ENCODE measurements at places on chromosomes 5 and 9.

- DNase-seq: no peak
Measured at GRCh38 chr9:108963459-108964143, 29.4 kb downstream of the ABITRAM start.

GRCh38 chr5:128366147-128366546 is 171.9 kb downstream of the FBN2 start:
- DNase-seq: no peak

- peak; percentile 68 for DNase-seq
Measured at GRCh38 chr9:131755541-131756198, 15.8 kb upstream of the RAPGEF1 start.

DNA sequence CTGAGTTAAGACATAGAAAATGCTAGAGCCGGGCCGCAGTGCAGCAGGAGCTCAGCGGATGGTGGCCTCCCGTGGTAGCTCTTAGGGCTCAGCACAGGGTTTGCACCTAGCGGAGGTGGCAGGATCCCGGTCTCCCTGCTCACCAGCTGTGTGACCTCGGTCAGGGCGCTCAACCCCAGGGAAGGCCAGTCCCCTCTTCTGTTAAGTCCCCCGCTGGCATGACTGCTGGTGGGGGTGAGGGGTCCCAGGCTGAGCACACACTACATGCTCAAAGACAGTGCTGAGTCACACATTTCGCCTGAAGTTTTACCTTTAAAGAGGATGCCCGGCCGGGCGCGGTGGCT is 39.0 kb downstream of the HRH2 start:
- DNase-seq: no peak

GRCh38 chr5:103862398-103862797 is 299.8 kb upstream of the NUDT12 start:
- DNase-seq: no peak

DNA sequence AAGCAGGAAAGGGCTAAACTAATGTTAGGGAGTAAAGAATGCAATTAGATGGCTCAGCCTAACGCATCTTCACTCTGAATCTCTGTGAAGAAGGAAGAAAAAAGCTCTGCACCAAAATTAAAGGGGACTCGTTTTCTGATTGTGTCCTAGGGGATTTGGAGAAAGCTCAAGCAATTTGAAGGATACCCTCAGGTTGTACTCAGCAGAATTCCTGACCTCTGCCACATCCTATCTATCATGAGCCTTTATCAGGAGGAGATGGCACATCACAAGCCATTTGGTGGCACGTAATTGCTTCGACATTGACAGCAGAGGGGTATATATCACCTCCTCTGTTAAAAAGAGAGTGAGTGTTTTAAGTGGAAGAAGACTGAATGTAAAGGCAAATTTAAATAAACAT is 32.2 kb upstream of the EBF1 start:
- DNase-seq: no peak

- DNase-seq: no peak
Measured at GRCh38 chr5:95918421-95919006, 43.1 kb downstream of the ELL2 start.

DNA sequence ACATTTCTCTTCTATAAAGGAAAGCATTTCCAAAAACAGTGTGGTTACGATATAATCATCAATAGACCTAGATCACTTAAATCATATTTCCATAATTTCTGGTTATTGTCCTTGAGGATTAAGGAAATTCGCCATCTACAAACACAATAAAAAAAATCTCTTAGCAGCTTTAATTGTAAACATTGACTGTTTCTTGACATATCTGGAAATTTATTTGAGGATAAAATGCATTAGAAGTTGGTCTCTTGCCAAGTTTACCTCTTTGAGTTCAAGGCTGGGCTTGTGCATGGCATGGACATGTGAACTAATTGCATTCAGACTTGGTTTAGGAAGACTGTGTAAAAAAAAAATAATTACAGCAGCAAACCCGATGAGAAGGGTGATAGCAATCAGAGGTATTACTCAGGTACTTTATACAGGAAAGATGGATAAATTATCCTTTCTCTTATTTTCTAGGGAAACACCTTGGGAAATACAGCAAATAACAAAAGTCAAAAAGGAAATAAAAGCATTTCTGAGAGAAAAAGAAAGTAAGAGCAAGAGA is 237.9 kb downstream of the SLF1 start:
- no peak for DNase-seq

- DNase-seq: no peak
Measured at GRCh38 chr9:107119735-107120134, 163.3 kb upstream of the RAD23B start.

DNA sequence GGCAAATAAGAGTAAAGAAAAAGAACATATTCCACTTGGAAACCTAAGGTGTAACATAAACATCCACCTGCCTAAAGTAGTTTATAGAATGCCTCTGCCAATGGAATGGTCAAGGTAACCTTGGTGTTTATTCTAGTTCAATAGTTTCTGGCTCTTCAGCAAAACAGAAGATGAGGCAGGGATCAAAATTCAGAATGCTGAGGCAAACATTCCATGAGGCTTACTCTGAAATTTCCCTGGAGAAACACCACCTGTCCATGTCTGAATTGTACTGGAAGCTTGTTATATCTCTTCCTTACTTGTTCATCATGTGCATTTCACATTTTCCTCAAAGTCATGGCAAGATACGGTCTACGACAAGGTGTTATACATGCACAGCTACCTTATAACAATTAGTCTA is 1862.4 kb upstream of the ACO1 start:
- no peak for DNase-seq

DNA sequence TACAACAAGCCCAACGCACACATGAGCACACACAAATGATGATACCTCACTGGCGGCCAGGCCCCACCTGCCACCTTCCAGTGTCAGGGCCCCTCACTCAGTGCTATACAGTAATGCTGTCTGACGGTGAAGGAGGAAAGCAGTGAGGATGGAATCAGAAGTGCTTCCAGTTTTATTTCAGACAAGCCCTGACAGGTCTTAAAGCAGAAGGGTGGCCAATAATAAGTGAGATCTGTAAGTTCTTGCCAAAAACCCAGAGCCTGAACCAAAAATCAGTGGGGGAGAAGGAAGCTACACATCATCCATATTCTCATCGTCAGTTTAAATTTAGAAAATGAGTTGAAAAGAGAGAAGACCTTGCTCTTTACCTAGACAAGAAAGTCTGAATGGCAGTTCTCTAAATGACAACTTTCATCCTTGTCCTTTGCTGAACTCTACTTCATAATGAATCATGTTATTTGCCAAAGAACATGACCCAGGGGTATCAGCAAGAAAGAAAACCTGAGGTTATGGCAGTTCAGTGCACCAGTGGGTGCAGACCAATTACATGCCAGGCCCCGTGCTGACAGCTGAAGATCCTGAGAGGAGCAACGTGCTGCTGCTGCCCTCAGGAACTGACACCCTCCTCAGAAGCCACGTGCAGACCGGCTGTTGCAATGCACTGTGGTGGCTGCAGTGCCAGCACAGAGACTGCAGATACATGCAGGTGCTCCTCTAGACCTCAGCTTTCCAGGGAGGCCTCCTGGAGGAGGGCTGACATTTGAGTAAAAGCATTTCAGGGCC is 118.7 kb downstream of the DROSHA start:
- no peak for DNase-seq

- DNase-seq: no peak
Measured at GRCh38 chr9:97895695-97896332, 26.5 kb downstream of the TRMO start.

GRCh38 chr5:156402387-156402921 is 75.5 kb downstream of the SGCD start:
- peak; percentile 31 for DNase-seq

DNA sequence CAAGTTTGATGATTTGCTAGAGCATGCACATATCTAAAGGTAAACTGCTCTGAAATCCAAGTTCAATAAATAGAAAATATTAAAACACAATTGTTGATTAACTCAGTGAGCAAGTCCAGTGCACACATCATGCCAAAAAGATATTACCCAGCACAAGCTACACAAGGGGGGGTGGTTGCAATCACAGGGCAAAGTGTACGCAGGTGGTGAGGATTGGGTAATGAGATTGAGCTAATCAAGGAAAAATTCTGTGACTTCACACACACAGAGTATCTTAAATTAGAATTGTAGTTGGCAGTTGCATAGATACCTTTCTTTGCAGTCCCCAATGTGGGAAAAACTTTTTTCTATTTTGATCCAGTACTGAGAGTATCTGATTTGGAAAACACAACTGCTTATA is 156.1 kb upstream of the NTRK2 start:
- no peak for DNase-seq

DNA sequence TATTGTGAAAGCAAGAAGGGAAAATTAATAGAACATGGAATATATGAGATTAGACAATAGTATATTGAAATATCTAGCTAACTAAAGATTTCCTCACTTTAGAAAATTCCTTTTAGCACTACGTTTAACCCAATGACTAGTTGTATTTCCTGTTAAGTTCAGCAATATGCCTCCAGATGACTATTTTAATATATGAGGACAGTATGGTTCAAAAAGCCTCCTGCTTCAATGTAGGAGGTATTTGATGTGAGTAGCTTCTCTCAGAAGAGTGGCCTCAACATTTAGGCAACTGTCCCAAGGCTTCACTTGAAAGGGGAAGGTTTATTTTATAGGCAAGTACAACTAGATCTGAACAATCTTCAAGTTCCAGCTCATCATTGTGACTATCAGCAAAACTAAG is 2.0 kb upstream of the MEF2C start:
- no peak for DNase-seq

- DNase-seq: no peak
Measured at GRCh38 chr9:74218385-74219063, 278.6 kb upstream of the RORB start.

DNA sequence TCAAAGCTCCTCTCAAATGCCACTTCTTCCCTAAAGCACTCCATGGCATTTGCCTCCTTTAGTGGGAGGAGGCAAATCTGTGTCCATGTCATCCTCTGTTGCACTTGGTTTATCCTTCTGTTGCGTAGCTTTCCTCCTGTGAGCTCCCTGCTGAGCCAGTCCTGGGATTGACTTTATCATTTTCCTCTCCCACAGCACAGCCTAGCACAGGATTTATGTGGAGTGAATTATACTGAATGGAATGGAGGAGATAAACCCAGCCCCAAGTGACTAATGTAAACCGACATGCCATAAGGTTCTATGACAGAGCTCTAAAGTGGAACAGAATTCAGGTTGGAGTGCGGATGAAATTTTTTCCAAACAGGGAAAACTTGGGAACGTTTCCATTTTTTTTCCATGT is 26.4 kb upstream of the TOMM5 start:
- DNase-seq: no peak

DNA sequence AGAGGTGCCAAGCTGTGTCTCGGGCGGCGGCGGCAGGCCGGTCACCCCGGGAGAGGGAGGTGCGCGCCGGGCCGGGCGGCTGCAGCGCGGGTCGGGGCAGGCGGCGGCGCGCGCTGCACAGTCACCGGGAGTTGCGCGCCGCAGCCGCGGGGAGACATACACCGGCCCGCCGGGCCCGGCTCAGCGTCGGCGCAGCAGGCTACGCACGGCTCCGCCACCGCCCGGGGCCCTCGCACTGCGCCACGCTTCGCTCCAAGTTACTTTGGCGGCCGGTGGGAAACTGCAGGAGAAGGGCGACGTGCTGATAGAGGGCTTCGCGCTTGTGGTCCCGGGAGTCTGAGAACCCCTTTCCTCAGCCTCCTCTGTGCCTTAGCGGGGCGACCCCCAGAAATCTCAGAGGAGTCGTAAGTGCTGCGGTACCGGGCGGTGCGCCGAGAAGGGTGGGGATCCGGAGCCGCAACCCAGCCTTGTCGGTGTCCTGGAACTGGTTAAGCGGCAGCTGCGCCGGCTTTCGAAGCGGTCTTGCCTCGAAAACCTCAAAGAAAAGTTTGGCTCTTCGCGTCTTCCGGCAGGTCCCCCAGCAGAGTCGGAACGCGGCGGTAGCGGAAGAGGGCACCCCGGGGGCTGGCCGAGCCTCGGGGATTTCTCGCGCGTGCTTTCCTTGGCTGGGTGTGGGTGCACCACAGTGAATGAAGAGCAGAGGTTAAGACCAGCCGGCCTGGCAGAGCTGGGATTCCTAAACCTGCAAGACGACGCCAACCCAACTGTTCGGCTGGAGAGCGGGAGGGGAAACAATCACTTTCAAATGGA is at the start of gene EFNA5:
TSS of gene EFNA5 (minus strand) at position 6 of the 810 bp plus-strand sequence.
- no peak for DNase-seq

- no peak for DNase-seq
Measured at GRCh38 chr5:155746367-155747038, 580.5 kb upstream of the SGCD start.

DNA sequence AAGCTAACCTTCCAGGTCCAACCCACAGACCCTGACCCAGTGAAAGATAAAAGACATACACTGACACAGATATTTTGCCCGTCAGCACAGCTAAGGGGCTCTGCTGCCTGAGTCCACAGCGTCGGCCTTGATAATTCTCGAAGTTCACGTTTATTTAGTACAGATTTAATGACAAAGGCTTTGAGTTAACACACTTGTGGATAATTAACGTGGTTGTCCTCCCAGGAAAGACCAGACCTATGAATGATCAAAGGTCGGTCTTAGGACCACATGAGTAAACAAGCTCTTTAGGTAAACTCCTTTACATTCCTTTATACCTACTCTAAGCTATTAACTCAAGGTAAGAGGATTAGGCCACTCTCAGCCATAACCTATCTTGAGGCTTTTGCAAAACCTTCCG is 11.3 kb upstream of the TEX10 start:
- no peak for DNase-seq

DNA sequence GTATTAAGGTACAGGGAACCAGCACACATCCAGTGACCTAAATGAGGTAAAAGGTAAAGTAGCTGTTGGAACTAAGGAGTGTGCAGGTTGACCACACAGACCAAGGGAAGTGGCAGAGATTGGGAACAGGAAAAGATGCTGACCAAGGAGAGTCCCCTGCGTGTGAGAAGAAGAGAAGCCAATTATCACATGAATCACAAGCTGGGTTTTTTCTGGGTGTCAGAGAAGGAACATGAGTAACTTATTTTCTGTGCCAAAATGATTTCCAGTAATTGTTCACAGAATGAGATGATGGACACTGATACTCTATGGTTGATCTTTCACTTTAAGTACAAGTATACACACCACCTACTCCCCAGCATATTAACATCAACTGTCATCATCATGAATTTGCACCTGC is 130.7 kb upstream of the ACO1 start:
- DNase-seq: no peak

- DNase-seq: no peak
Measured at GRCh38 chr5:74306845-74307244, 333.7 kb downstream of the ENC1 start.

DNA sequence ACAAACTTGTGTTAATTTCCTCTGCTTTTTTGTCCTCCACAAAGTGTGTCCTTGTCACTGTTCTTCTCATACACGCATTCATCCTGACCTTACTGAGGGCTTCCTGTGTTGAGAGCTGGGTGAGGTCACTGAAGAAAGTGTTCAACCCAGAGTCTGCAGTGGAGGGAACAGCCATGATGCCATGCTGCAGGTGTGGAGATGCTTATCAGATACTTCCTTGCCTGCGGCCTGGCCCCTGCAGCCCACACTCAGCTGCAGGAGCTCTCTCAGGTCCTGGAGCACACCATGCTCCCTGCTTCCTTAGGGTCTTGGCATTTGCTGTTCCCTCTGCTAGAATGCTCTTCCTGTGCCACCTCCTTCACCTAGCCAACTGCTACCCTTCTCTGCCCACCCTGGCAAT is 108.1 kb upstream of the SPRY4 start:
- peak; percentile 50 for DNase-seq

- DNase-seq: no peak
Measured at GRCh38 chr5:32207355-32207634, 33.2 kb upstream of the GOLPH3 start.

GRCh38 chr9:129453734-129454133 is 167.2 kb downstream of the C9orf50 start:
- DNase-seq: no peak
